ENCODE measurements at places on chromosomes 4 and X. TPM values are rescaled to one million over a fixed set of nuclear protein-coding genes. Genes with fewer than 3 reads are reported as not detected.

Gene MAD2L1
- 0.90 TPM for total RNA-seq

Gene SERTM2
- total RNA-seq, result 1.6 TPM

- no peaks in the 10 kb centered on the region for H3K36me3 ChIP-seq
- H3K27me3 ChIP-seq, result no peaks in the 10 kb centered on the region
- DNase-seq, result no peak
- no peaks in the 10 kb centered on the region for H3K4me1 ChIP-seq
- no peak overlapping the region for H3K4me3 ChIP-seq
Measured at GRCh38 chr4:23759066-23759465, 130.8 kb downstream of the PPARGC1A start.

GRCh38 chr4:123536225-123536624, 139.6 kb downstream of the SPRY1 start:
- no peak for DNase-seq
- H3K36me3 ChIP-seq, result no peaks in the 10 kb centered on the region
- H3K4me3 ChIP-seq, result no peak overlapping the region

GRCh38 chr4:25667931-25668557, 12.4 kb downstream of the SLC34A2 start:
- H3K27ac ChIP-seq, result peak overlapping the region; percentile 11
- H3K36me3 ChIP-seq, result peaks cover 39% of the 10 kb centered on the region
- H3K4me3 ChIP-seq, result no peak overlapping the region

DNA sequence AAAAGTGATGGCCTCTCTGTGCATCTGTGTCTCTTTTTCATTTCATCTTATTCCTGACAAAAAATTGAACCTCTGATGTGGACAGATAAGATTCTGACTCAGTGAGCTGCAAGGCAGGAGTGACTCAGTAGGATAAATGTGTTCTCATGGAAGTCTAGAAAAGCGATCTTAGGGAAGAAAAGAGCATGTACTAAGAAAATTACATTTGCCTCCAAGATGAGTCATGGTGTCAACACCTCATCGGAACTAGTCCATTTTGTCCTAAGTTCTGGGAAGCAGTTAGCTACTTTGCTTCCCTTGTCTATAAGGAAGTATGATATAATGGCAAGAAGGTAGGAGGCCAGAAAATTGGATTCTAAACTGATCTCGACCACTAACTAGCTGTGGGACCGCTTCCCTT, 83.5 kb upstream of the AFF2 start:
- no peaks in the 10 kb centered on the region for H3K4me1 ChIP-seq
- H3K4me3 ChIP-seq, result no peak overlapping the region
- no peaks in the 10 kb centered on the region for H3K27me3 ChIP-seq
- H3K27ac ChIP-seq, result no peak overlapping the region
